Osteocyte (in vitro differentiated cells): ENCODE measurements at places on chromosomes 12 and 14. TPM values are rescaled to one million over a fixed set of nuclear protein-coding genes. Genes with fewer than 3 reads are reported as not detected.

DNA sequence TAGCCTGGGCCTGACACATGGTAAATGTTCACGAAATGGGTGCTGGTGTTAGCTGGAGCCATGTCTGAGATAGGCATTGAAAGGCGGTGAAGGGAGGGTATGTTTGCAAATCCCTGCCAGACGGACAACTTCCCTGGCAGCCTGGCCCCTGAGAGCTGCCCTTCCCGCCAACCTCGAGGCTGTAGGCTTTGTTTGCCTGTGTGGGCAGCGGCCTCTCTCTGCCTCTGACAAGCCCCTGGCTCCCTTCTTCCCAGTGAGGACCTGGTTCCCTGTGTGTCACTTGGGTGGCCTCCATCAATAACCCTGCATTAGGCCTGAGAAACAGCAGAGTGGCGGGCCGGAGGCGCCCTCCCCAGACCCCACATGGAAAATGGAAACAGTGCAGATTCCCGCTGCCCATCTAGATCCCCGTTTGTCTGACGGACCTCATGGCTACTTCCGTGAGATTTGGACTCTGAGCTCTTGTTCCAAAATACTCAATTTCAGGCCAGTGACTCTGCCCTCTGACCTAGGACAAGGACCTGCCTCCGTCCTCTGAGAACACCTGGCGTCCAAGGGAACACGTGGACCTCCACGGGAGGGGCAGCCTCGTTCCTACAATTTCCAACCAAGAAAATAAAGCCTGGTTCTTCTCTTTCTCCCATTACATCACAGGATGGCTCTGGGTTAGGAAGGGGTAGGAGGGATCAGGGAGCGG lies 325.5 kb downstream of the DPF3 start:
- H3K27ac ChIP-seq = no peak overlapping the region
- no peak for DNase-seq
- H3K4me3 ChIP-seq = no peak overlapping the region

The HVCN1 gene
- total RNA-seq = 0.76 and 0.94 TPM in 2 replicates

GRCh38 chr12:110534811-110535210 lies 32.7 kb downstream of the RAD9B start:
- no peak for DNase-seq
- H3K36me3 ChIP-seq = peaks cover 23% of the 10 kb centered on the region
- no peaks in the 10 kb centered on the region for H3K4me1 ChIP-seq
- no peak overlapping the region for H3K4me3 ChIP-seq
- no peak overlapping the region for H3K27ac ChIP-seq
- no peaks in the 10 kb centered on the region for H3K27me3 ChIP-seq

The POTEG gene
- not detected in 2 replicates for total RNA-seq

The LRCOL1 gene
- not detected in 2 replicates for total RNA-seq

The AQP2 gene
- not detected in 2 replicates for total RNA-seq
